ENCODE measurements at places on chromosomes 7 and 10. TPM values are rescaled to one million over a fixed set of nuclear protein-coding genes. Genes with fewer than 3 reads are reported as not detected.

The PPP1R9A gene
- not detected for total RNA-seq

The BLNK gene
- total RNA-seq = not detected

The ADAMTS14 gene
- total RNA-seq = not detected

The RASA4B gene
- 30.1 TPM for total RNA-seq

The CLDN4 gene
- total RNA-seq = 0.16 TPM

The MSMB gene
- total RNA-seq = not detected

The CHST3 gene
- 0.47 TPM for total RNA-seq

The CHAT gene
- total RNA-seq = not detected

The ZNF727 gene
- 1.1 TPM for total RNA-seq

GRCh38 chr10:61188691-61189090 lies 244.7 kb upstream of the RHOBTB1 start:
- no peak for DNase-seq

DNA sequence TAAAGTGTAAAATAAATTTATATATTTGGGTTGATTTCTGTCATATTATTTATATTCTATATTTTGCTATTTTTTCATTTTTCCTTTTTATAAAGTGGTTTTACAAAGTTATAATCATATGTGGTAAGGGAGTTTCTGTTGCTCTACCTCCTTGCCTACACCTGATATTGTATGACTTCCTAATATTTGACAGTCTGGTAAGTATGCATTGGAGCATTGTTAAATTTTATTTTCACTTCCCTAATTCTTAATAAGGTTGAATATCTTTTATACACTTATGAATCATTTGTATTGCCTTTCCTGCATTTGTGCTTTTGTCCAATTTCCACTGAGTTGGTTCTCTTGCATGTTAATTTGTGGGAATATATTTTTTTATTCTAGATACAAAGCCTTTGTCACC lies 492.4 kb downstream of the GRID1 start:
- no peak for DNase-seq

GRCh38 chr10:49484486-49485235 lies 54.3 kb downstream of the ERCC6 start:
- no peak for DNase-seq

DNA sequence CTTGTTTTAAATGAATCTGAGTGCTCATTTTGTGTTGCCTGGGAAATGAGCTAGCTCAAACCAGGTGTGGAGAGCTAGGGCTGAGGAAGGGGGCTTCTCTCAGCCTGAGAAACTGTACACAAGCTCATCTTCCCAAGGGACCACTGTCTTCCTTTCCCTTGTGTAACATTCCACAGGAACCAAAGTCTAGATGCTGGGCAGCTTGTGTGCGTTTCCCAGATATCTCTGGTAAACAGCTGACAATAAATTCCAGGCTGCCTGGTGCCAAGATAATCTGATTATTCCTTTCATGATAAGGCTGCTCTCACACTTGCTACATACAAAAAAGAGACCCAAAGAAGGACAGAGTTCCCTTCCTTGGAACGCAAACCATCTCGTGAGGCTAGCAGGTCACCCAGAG lies 33.1 kb upstream of the MKLN1 start:
- DNase-seq = no peak

GRCh38 chr7:28433699-28434219 lies 21.4 kb downstream of the CREB5 start:
- DNase-seq = no peak

GRCh38 chr7:44531421-44532380 lies 9.4 kb downstream of the NPC1L1 start:
- DNase-seq = no peak

DNA sequence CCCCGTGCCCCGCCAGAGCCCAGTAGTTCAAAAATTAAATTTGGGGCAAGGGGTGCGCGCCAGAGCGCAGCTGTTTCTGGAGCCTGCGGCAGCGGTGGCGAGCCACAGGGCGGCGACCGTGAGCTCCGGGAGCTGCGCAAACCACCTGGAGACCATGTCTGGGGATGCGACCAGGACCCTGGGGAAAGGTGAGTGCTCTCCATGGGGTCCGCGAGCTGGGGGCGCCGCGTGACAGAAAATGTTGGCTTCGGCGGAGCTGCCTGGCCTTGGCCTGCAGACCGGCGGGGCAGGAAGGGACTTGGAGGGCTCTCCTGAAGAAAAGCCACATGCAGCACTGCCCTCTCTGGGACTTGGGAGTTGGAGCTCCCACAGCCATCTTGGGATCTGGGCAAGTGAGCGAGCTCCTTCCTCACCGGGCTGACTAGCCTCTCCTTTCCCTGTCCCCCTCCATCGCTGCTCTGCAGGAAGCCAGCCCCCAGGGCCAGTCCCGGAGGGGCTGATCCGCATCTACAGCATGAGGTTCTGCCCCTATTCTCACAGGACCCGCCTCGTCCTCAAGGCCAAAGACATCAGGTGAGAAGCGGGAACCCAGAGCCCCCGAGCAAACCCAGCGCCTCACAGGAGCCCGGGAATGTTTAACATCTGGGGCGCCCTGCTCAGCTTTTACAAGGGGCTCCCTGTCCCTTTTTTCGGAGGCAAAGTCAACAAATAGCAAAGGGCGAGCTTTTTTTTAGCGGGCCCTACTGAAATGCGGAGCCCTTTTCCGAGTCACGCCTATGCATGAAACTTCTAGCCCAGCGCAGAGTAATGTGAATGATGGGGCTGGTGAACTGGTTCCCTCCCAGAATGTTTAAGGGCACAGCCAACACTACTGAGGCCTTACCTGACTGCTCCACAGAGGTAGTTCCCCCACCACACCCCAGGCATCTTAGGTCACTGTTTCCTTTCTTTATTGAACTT lies 6.1 kb downstream of the GSTO2 start:
- DNase-seq = peak; percentile 75

DNA sequence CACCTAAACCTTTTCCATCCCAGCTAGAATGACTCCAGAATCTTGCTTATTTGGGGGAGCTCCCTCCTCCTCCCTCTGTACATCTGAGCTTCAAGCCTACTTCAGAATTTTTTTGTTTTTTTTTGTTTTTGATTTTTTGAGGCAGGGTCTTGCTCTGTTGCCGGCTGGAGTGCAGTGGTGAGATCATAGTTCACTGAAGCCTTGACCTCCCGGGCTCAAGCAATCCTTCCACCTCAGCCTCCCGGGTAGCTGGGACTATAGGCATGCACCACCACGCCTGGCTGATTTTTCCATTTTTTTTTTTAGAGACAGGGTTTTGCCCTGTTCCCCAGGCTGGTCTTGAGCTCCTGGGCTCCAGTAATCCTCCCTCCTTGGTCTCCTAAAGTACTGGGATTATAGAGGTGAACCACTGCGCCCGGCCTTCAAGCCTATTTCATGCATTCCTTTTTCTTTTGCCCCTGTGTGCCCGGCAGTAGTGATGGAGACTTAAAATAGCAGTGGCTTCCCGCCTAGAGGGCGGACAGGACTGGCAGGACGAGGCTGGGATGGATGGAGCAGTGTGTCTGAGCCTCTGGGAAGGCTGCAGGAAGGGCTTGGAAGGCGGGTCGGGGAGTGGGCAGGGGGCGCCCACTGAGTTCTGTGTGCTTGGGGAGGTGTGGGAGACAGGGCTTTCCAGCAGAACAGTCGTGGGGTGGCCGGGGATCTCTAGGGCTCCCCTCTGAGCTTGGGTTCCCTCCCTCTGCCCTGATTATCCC lies 8.8 kb downstream of the CUX1 start:
- DNase-seq = no peak

DNA sequence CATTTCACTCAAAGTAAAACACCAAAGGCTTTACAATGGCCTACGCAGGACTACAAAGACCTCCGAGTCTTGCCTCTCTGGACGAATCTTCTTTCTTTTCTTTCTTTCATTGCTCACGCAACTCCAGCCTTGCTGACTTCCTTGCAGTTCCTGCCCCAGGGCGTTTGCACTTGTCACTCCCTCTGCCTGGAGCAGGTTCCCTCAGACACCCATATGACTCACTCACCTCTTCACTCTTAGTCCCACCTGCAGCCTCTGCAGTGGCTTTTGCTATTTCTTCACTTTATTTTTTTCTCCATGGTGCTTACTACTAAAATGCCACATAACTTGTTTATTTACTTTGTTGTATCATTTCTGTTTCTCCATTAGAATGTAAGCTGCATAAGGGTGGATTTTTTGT lies 33.1 kb downstream of the GHRHR start:
- no peak for DNase-seq

DNA sequence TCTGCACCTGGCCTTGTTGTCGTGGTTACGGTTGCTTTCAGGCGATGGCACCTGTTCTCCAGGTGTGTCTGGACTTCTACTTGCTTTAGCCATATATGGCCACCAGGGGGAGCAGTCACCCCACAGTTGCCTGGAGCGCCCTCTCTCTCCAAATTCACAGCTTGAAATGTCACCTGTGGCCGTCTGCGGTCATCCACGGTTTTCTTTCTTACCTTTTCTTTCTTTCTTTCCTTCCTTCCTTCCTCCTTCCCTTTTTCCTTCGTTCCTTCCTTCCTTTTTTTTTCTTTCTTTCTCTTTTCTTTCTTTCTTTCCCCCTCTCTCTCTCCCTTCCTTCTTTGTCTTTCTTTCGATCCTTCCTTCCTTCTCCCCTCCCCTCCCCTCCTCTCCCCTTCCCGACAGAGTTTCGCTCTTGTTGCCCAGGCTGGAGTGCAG lies 150.5 kb upstream of the VKORC1L1 start:
- peak; percentile 80 for DNase-seq

GRCh38 chr7:25840209-25840792 lies 311.7 kb upstream of the NFE2L3 start:
- DNase-seq = no peak
